ENCODE measurements at places on chromosomes 5 and 9.
A peak's percentile ranks its signal among the peaks of the same experiment; 100 is the strongest.

DNA sequence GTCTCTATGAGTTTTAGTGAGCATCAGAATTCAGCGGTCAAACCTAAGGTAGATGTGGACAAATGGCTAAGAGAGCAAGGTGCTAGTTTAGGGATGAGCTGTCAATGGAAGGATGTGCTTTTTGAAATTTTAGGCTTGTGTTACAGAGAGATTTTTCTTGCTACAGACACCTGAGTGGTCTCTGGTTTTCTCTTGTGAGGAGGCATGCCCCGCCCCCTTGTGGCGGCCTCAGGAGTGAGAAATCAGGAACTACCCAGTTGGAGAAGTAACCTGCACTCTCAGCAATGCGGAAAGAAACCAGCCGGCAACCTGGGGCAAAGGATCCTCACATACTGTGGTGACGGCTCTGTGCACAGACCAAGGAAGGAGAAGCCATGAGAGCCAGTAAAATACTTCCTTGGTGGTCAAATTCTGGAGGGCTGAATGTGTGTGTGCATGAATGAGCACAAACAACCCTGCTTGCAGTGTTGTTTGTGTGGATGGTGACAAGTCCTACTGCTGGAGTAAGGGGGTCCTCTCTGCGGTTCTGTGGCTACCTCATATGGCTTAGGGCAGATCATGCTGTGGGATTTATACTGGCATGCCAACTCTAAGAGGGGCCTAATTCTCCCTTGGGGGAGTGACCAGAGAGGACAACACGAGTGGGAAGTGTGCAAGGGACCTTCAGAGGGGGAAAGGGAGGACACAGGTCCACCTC is 16.7 kb upstream of the HSD17B4 start:
- DNase-seq: peak; percentile 52

GRCh38 chr5:141223112-141223783 is at the start of gene PCDHB14:
TSS of gene PCDHB14 (plus strand) at chr5:141223343. CDS start at chr5:141223506, 163 bp downstream.
- DNase-seq: no peak

- no peak for DNase-seq
Measured at GRCh38 chr5:67005737-67006499, 190.7 kb downstream of the CD180 start.

GRCh38 chr9:76987594-76988200 is 31.8 kb upstream of the FOXB2 start:
- no peak for DNase-seq

DNA sequence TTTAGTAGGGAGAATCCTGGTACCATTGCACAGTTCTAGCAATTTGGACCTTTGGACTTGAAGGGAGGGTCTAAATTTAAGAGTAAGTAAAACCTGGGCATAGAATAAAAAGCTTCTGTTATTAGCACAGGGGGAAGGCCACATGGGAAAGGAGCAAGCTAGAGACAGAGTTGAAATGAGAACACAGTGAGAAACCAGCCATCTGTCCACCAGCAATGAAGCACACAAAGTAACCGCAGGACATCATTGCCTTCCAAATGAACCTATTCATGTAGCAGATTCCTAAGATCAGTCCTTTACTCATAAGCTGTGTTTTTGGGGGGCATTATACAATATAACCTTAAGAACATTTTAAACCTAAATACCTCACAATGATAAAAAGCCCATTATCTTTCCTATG is 407.4 kb downstream of the HCN1 start:
- DNase-seq: no peak

DNA sequence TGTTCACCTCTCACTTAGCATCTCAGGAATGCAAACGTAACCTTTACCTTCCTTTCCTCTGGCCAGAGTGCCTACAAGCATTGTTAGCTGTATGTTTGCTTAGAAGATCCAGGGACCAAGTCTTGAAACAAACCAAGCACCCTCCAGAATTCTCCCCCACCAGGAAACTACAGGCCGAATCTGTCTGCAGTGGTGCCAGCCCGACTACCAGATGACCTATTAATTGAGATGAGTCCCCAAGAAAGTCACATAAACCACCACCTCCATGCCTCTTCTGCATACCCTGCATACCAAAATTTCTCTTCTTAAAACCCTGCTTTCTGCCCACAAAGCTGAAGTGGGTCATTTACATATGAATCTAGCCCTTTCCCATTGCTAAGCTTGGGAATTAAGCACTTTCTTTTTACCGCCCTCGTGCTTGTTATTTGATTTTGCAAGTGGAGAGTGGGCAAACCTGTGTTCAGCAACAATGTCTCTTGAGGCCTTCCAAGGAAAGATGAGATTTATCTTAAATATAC is 1239.1 kb downstream of the CDH12 start:
- no peak for DNase-seq

DNA sequence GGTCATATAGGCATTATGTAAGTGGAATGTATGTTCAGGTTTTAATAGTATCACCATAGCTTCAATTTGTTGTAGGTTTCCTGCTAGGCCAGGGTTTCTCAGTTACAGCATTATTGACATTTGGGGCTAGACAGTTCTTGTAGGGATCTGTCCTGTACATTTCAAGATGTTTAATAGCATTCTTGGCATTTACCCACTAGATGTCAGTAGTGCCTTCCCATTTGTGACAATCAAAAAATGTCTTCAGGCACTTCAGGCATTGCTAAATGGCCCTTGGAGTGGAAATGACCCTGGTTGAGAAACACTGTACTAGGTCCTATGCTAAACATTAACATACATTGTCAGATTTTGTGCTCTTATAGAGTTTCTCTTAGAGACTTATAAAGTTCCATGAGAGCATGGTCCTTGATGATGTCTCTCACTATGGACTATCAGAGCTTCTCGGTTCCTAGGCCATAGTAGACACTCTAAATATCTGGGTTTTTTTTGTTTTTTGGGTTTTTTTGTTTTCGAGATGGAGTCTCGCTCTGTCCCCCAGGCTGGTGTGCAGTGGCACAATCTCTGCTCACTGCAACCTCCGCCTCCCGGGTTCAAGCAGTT is 1.4 kb downstream of the KIF20A start:
- DNase-seq: no peak

All from stimulated activated CD8-positive, alpha-beta memory T cell treated with anti-CD3 and anti-CD28 coated beads, Interleukin-7, amount 100 ng/mL, for 4 hours (primary cell).